ENCODE measurements at places on chromosomes 7 and 10.

DNA sequence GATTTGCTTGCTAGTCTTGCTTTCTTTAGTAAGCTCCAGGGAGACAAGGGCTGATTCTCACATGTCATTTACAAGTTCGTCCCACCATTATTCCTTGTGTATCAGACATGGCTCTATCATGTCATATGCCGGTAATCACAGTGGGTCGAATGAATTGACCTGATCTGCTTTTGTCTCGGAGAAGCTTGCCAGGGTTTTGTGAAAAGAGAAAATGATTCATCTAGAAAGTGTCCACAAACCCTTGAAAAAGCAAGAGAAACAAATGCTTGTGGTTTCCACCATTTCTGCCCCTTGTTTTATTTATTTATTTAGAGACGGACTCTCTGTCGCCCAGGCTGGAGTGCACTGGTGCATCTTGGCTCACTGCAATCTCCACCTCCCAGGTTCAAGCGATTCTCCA lies 278.5 kb downstream of the TCF7L2 start:
- DNase-seq = no peak

GRCh38 chr7:134104166-134104565 lies 23.0 kb upstream of the LRGUK start:
- DNase-seq = no peak

DNA sequence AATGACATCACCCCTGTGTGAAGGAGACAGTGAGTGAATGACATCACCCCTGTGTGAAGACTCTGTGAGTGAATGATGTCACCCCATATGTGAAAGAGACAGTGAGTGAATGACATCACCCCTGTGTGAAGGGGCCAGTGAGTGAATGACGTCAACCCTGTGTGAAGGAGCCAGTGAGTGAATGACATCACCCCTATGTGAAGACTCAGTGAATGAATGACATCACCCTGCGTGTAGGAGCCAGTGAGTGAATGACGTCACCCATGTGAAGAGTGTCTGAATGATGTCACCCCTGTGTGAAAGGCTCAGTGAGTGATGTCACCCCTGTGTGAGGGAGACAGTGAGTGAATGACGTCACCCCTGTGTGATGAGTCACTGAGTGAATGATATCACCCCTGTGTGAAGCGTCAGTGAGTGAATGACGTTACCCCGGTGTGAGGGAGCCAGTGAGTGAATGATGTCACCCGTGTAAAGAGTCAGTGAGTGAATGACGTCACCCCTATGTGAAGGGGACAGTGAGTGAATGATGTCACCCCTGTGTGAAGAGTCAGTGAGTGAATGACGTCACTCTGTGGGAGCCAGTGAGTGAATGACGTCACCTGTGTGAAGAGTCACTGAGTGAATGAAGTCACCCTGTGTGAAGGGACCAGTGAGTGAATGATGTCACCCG lies 478.1 kb downstream of the PTPRN2 start:
- DNase-seq = no peak

GRCh38 chr7:13032576-13032975 lies 345.1 kb downstream of the ARL4A start:
- no peak for DNase-seq

DNA sequence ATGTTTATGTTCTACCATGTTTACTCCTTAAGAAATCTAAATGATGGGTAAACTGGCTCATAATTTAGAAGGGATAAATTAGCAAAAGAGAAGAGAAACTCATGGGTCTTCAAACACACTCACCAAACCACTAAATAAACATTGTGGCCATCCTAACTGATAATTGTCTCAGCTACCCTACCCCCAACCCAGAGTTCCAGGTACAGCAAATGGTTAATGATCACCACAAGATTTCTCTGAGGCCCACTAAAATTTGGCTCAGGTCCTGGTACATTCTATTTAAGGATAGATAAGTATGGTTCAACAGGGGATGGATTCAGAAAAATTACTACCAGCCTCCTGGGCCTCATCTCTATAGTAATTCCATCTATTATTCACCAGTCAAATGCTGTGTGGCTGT lies 21.4 kb downstream of the SLC25A13 start:
- DNase-seq = no peak

- no peak for DNase-seq
Measured at GRCh38 chr10:132269266-132270230, 38.2 kb downstream of the STK32C start.

DNA sequence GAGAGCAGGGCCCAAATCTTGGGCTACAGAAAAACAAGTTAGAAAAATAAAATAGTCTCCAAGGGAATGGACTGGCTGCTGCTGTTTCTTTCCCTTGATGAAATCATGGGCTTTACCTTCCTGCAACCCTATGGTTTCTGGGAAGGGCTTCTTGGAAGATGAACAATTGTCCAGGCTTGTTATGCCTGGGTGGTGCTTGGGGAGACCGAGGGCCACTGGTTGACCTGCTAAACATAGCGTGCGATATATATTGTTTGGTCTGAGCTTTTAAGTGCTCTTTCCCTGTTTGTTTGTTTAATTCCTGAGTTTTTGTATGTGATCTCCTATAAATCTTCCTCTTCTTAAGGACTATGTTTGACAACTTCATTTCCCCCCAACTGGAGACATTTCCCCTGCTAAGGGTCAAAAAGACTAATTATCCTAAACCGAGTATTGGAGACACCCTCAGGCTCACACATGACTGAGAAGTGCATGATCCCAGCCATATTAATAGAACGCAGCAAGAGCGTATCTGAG lies 37.9 kb downstream of the SLC25A28 start:
- no peak for DNase-seq

DNA sequence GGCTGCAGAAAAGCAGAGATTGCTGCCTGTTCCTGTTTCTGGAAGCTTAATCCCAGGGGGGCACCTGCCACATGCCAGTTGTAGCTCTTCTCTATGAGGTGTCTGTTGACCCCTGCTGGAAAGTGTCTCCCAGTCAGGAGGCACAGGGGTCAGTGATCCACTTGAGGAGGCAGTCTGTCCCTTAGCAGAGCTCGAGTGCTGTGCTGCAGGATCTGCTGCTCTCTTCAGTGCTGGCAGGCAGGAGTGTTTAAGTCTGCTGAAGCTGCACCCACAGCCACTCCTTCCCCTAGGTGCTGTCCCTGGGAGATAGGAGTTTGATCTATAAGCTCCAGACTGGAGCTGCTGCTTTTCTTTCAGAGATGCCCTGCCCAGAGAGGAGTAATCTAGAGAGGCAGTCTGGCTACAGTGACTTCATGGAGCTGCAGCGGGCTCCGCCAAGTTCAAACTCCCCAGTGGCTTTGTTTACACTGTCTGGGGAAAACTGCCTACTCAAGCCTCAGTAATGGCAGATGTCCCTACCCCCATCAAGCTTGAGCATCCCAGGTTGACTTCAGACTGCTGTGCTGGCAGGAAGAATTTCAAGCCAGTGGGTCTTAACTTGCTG lies 57.6 kb upstream of the CROT start:
- no peak for DNase-seq

GRCh38 chr10:106577266-106577665 lies 587.2 kb downstream of the SORCS1 start:
- no peak for DNase-seq

GRCh38 chr10:132878091-132878729 lies 64.2 kb downstream of the CFAP46 start:
- no peak for DNase-seq

DNA sequence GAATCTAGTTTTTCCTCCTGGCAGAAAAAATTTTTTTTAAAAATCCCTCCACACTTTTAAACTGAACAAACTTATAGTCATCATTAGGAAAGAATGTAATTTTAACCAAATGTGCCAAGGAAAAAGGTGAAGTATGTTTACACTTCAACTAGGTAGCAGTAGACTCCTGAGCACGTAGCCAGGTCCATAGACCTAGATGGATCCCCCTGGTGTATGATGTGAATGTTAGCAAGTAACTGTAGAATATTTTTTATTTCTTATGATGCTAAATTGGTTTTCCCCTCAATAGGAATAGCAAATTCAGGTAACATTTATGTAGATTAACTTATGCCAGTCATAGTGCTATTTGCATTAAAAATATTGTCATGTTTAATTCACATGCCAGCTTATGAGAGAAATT lies 19.6 kb downstream of the CABCOCO1 start:
- DNase-seq = no peak

DNA sequence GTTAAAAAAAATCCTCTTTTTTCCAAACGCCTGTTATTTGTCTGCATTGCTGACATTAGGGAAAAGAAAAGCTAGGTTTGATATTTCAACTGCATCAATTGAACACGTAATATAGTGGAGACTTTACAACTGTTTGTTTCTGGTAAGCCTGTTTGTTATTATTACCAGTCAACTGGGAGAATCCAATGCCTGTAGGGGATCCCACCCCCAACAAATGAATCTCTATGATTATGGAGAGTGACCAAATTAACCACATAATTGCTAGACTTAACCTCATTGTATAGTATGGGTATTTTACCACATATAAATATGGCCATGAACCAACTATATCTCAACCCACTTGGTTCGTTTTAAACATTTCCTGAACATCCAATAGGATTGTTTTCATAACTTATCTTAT lies 216.1 kb downstream of the TWIST1 start:
- no peak for DNase-seq

GRCh38 chr10:103890194-103890658 lies 27.8 kb downstream of the STN1 start:
- DNase-seq = no peak

DNA sequence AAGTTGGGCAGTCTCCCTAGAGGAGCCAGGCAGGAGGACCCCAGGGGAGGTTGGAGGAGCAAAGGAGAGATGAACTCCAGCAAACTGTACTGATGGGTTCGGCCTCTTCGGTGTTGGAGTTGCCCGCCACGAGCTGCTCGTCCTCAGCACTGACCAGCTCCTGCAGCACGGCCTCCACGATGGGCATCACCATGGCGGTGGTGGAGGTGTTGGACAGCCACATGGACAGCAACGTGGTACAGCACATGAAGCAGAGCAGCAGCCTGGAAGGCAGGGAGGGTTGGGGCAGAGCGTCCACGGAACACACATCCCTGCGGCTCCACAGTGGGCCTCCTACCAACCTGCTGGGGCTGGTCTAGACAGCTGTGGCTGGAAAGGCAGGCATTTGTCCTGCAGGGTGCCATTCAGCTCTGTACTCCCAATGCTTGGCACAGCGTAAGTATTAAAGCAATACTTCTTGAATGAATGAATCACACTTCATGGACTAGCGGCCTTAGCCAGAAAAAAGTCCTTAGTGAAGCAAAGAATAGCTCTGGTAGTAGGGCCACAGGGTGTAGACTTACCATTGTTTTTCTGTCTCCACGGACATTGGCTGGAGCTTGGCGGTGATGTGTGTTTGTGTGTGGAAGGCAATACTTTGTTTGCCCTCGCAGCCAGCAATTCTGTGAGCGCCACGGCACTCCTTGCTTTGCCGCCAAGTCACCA lies 21.8 kb downstream of the SLC13A4 start:
- no peak for DNase-seq

GRCh38 chr10:369684-370448 lies 234.6 kb downstream of the ZMYND11 start:
- no peak for DNase-seq

GRCh38 chr7:23105086-23105643 lies 420 bp upstream of the KLHL7 start:
- no peak for DNase-seq

DNA sequence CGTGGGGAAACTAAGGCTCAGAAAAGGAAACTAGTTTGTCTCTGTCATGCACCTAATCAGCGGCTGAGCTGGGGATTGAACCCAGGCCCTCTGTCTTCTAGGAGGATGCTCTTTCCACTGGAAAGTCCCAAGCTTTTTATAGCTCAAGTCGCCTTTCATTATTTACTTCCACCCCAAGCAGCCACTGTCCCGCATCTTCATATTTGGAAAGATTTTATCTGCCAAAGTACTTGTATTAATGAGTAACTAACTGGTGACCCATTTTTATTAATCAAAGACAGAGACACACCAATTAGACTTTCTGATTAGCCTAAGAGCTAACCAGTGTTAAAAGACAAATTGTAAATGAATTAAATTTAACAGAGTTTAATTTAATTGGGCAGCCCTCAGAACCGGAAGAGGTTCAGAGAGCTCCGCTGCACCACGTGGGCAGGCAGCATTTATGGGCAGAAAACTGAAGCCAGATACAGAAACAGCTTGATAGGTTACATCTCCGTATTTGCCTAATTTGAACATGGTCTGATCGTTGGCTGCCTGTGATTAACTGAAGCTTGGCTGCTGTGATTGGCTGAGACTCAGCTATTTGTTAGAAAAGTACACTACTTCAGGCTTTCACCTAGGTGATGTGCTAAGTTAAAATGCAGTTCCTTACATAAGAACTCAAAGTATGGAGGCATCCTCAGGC lies 78.5 kb upstream of the PDCD4 start:
- no peak for DNase-seq

GRCh38 chr7:20514364-20514763 lies 101.1 kb upstream of the ABCB5 start:
- no peak for DNase-seq

DNA sequence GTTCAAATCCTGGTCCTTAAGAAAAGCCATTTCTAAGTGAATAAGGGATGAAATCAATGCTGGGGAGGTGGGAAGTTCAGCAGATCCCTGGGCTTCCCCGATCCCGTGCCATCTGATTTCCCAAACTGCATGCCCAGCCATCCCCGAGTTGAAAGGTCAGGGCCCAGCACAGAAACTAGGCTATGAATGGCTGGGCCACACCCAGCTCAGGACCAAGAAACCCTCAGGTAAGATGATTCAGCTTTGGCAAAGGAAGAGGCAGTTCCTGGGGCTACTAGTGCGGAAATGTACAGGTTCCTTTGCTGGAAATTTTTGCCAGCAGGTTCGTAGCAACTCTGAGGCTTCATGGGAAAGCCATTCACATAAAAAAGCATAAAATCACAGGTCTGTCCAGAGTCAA lies 182.7 kb downstream of the FAM107B start:
- no peak for DNase-seq

- DNase-seq = no peak
Measured at GRCh38 chr7:101792051-101792681, 25.3 kb upstream of the CUX1 start.

GRCh38 chr10:70169649-70170364 lies 507 bp downstream of the SAR1A start:
- DNase-seq = no peak

- DNase-seq = no peak
Measured at GRCh38 chr10:37479469-37479868, 354.1 kb downstream of the ANKRD30A start.

DNA sequence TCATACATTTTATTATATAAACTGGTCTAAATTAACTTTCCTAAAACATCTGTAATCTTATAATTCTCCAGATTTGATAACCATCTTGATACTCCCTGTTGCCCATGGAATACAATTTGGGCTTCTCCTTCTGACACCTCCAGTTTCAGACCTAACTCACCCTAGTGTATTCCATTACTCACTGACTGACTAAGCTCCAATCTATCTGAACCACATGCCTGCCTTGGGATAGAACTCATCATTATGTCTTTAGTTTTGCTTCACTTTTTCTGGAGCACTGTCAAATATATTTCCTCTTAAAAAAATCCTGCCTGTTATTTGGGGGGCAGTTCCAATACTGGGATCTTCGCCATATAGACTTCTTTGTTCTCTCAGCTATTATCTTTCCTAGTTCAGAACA lies 4.9 kb upstream of the FOXP2 start:
- no peak for DNase-seq

Measured in T-helper 17 cell (primary cell).